ENCODE measurements at places on chromosomes 4 and X.

GRCh38 chr4:22434895-22435294 is 81.0 kb downstream of the ADGRA3 start:
- DNase-seq = no peak

DNA sequence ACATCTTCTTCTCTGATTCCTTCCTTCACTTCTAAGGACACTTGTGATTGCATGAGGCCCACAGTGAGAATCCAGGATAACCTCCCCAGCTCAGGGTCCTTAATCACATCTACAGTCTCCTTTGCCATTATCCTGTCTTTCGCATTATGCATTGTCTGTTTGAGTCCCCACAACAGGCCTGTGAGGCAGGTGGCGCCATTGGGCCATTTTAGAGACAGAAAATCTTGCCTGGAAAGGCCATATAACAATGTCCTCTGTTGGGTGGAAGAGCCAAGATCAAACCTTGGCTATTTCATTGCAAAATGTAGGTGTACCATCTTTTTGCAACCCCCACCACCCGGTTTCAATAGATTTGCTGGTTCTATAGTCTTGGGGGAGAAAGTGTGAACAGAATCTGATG is 11.8 kb upstream of the DCUN1D4 start:
- peak; percentile 28 for DNase-seq

- no peak for DNase-seq
Measured at GRCh38 chrX:49912086-49912485, 10.3 kb upstream of the CLCN5 start.

DNA sequence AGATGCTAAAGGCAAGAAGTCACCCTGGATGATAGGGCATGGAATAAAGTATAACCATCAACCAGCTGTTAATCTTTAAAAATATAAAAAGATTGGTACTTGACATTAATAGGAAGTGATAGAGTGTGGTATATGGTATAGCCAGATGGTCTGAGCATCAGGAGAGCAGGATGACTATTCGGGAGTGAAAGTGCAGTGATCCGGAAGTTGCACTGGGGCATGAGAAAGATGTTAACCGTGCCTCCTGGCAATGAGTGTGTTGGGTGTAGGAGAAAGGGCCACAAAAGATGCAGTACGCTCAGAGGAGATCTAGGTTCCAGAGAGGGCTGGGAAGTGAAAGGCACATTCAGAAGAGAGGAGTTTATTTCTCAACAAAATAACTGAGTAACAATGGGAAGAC is 65.0 kb downstream of the TSPAN7 start:
- no peak for DNase-seq

DNA sequence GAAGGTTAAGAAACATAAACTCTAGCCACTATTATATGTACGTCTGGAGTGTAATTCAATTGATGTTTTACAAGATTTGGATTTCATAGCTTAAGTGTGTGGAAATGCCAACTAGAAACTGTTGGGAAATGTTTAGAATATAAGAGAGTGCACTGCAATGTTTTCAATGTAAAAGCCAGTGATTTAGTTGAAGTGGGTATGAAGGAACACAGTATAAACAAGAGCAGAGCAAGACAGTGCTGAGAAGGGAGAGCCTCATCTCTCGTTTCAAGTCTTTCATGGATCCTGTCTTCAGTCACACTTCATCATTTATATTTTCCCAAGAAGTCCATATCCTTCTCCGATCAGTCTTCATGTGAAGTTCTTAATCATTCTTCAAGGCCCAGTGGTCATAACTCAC is 163.9 kb upstream of the ETNPPL start:
- DNase-seq = no peak

GRCh38 chrX:40952855-40953254 is 132.4 kb upstream of the USP9X start:
- no peak for DNase-seq

GRCh38 chrX:46040001-46040400 is 505.2 kb downstream of the ZNF674 start:
- DNase-seq = no peak

DNA sequence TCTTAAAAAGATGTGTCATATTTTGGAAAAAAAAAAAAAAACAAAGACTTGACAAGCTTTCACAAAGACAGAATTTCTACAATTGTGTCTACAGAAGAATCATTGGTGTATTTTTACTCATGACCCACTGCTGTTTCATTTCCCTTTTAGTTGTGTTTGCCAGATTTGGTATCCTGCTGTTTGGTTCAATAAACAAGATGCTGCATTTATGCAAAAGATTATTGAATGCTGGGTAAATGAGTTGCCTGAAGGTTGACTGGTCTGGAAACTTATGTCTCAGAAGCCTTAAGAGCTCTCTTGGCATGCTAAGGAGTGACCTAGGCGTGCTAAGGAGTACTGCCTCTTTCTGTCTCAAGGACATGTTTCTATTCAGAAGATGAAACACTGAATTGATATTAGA is 64.9 kb upstream of the NPY2R start:
- DNase-seq = no peak

GRCh38 chr4:120132935-120133334 is 66.3 kb upstream of the MAD2L1 start:
- DNase-seq = no peak

GRCh38 chrX:109934935-109935334 is 68.0 kb upstream of the TMEM164 start:
- no peak for DNase-seq

- DNase-seq = no peak
Measured at GRCh38 chr4:31307029-31307428, 586.9 kb downstream of the PCDH7 start.

DNA sequence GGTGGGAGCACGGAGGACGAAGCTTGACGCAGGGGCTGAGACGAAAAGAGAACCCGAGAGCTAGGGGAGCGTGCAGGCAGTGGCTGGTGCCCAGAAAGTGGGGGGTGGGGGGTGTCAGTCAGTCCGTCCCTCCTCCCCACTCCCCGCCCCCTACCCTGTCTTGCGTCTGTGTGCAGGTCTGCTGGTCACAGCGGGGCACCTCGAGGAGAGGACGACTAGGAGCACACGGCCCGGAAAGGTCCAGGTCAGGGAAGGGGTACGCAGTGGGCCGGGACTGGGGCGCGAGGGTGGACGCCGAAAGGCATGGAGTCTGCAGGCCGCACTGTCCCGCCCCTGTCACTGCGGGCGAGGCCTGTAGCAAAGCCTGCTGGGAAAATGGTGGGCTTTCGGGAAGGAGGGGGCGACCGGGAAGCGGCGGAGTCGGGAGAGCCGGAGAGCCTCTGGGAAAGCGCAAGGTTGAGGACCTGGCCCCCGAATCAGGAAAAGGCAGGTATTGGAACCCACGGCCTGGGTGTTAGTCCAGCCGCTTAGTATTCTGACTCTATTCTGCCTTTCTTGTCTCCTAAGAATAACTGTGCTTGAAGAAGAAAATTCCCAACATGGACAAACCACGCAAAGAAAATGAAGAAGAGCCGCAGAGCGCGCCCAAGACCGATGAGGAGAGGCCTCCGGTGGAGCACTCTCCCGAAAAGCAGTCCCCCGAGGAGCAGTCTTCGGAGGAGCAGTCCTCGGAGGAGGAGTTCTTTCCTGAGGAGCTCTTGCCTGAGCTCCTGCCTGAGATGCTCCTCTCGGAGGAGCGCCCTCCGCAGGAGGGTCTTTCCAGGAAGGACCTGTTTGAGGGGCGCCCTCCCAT is 769 bp downstream of the TCEAL1 start:
- DNase-seq = no peak

GRCh38 chrX:153782313-153782712 is 1.5 kb downstream of the SRPK3 start:
- no peak for DNase-seq

DNA sequence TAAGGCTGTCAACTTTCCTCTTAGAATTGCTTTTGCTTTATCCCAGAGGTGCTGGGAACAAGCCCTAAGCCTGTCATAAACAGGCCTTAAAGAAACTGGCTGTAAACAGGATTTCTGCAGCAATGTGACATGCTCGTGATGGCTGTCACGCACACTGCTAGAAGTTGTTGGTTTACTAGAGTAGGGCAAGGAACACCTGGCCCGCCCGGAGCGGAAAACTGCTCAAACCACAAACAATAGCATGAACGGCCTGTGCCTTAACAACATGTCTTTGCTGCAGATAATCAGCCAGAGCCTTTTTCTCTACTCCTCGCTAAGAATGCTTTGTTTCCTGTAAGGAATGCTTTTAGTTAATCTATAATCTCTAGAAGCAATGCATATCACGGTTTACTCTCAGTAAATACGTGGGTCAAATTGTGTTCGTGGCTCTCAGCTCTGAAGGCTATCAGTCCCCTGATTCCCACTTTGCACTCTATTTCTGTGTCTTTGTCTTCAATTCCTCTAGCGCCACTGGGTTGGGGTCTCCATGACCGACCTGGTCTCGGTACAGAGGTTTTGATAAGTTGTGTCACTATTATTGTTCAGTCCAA is 318.3 kb downstream of the GLUD2 start:
- DNase-seq = no peak

DNA sequence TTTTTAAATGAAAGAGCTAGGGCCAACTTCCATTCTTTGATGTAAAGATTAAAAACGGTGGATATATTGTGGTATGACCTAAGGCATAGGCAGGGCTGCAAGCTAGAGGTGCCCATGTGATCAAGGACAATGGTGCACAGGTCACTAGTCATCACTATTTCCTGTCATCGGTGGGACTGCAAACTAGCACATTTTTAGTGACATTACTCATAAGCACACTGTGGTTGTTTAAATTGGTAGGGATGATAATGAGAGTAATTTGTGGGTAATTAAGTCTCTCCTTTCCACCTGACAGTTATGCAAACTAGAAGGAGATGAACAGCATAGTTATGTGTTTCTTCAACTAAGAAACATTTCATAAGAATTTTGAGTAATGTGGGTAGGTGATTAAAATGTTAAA is 85.4 kb downstream of the GPRIN3 start:
- no peak for DNase-seq

- DNase-seq = no peak
Measured at GRCh38 chr4:119785963-119786362, 157.4 kb upstream of the PDE5A start.

DNA sequence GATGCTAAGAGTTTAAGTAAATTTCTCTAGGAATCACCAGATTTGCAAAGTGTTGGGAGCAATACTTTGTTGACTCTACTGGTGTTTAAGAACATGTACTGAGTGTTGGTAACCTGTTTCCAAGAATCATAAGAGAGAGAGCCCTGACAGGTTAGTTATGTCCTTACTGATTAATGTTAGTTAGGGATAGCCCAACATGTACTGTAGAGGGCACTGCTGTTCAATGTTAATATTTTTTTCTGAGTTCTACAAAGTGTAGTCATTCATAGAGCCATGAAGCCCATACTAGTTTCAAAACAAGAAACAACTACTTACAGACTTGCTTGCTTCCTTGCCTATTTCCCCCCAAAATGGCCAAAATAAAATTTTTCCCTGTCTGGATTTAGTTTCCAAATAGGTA is 11.9 kb downstream of the TMPRSS11D start:
- no peak for DNase-seq

DNA sequence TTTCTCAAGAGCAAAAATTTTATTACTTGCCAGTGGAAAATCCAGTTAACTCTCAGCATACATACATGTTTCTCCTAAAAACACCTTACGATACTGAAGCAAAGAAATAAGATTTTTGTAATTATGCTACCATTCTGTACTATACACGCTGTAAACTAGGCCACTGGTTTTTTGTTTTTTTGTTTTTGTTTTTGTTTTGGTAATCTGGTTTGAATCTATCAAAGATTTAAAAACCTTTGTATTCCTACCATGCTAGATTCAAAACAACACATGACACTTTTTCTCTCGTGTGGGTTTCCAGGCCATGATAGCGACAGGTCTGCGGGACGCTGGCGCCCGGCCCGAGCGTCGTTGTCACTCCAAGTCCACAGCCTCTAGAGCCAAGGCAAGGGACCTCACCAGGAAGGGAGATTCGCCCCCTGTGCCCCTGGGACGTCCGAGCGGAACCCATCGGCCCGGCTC is 723 bp downstream of the TMEM192 start:
- no peak for DNase-seq

DNA sequence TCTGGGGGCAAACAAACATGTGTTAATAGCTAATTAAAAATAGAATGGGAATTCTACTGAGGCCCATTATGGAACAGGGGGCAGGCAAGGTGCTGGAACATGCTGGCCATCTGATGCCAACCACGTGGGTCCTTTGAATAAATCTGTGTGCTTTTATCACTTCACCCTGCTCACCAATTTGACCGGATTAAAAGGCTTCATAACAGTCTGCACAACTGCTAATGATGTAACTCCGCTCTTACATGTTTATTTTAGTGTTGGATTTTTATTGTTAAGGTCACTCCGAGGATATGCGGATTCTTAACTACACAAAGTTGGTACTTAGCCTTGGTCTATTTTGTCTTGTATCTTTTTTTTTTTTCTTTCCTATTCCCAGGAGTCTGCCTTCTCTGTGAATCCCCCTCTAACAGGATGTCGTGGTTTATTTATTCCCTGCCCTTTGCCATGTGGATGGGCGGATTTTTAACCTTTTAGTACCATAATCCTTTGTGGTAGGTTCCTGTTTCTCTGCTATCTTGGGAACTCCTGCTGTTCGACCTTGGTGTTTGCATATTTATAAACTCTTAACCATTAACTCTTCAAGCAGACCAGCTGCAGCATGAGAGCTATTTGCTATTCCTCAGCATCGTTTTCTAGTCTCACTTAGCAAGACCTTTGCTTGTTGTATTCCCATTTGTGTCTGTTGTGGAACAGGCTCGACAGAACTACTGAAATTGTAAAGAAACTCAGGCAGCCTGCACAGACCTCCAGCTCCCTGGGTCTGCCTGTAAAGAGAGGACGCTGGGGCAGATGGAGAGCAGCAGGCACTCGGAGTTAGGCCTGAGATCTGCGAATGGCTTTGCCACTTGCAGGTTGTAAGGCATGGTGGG is 38.0 kb downstream of the TRIM2 start:
- no peak for DNase-seq

DNA sequence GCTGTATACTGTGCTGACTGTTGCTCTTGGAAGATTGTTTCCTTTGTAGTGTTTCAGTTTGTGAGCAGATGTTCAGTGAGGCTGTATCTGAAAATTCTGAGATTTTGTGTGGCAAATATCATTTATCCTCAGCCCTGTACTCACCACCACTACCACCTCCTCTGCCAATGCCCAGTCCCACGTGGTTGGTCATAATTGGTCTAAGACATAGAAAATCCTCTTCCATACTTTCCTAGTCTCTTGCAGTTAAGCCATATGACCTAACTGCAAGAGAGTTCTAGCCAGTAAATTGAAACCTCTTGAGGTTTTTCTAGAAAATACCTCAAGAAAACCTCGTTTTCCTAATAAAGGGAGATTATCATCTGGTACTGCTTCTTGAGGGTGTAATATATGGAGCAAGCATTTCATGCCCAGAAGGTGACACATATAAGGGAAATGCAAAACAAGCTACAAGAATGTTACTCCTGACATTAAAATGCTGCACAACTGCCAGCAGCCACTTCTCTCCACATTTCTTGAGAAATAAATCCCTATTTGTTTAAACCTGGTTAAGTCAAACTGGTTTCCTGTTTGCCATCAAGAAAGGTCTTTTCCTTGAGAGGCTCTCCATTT is 32.8 kb downstream of the ABCE1 start:
- DNase-seq = no peak

GRCh38 chrX:4963432-4963831 is 1250.0 kb upstream of the PRKX start:
- no peak for DNase-seq

- DNase-seq = no peak
Measured at GRCh38 chr4:70768301-70768948, 46.7 kb downstream of the RUFY3 start.

GRCh38 chrX:9942086-9942485 is 25.1 kb upstream of the CLDN34 start:
- peak; percentile 1 for DNase-seq

GRCh38 chr4:70749313-70749712 is 27.5 kb downstream of the RUFY3 start:
- no peak for DNase-seq

- DNase-seq = no peak
Measured at GRCh38 chrX:33285550-33285949, 74.2 kb upstream of the DMD start.

GRCh38 chrX:10387011-10387410 is 230.2 kb downstream of the CLCN4 start:
- no peak for DNase-seq

All from stimulated activated CD4-positive, alpha-beta T cell treated with anti-CD3 and anti-CD28 coated beads, Interleukin-15, amount 100 ng/mL, for 1 hour (primary cell).